ENCODE measurements at places on chromosomes 12 and 14.

- DNase-seq: no peak
Measured at GRCh38 chr14:76375484-76375883, 453 bp upstream of the ESRRB start.

DNA sequence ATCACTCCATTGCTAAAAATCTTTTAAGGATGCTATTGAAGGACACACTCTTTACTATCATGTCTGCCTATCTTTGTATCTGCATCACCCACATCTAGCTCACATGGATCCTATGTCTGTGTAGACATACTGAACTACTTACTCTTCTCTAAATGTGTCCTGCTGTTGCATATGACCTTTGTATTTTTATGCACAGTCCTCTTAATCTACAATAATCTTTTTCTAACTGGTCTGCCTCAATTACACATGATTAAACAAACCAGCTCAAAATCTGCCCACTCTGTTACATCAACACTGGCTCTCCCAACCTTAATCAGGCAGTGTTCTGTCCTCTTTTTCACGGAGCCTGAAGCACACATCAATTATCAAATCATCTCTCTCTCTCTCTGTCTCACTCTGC is 316.3 kb upstream of the MGAT4C start:
- DNase-seq: no peak

DNA sequence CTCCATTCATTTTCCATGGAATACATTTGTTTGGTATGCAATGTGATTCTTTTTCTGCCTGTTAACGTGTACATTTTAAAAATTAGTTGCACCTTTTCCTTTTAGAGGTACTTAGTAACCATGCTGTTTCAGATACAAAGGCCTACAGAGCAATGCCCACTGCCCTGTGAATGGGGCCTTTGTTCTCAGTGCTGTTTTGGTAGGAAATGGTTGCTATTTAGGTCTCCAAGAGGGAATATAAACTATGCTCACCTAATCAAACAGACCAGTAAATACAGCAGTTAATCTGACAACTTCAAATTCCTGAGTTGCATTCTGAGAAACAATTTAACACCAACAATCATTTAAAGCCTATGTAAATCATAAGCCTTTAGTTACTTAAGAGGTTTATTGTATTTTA is 188.7 kb downstream of the BCAT1 start:
- peak; percentile 73 for DNase-seq

DNA sequence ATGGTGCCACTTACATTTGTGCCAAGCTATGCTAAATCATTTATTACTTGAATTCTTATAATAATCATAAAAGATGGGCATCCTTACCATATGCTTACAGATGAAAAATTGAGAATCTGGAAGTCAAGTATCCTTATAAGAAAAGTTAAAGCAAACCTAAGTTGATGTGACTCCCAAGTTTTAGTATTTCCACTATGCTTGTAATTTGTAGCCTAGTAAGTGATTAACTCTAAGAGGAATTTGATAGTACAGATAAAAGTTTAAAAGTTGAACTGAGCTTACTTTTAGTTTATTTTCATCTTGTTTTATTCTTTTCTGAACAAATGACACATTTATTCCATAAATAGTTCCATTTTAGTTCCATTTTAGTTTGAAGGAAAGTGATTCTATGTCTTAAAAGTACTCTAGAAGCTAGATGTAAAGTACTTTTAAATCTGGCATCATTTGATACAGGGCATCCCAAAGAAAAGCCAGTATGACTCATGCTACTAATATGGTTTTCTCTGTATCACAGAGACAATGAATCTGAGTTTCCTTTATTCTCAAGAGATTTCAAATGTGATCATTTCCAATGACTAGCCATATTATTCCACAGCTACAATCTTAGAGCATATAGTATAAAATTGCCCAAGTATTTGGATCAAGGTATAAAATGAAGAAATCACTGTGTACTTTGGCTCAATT is 596.0 kb downstream of the SLC16A7 start:
- peak; percentile 9 for DNase-seq

DNA sequence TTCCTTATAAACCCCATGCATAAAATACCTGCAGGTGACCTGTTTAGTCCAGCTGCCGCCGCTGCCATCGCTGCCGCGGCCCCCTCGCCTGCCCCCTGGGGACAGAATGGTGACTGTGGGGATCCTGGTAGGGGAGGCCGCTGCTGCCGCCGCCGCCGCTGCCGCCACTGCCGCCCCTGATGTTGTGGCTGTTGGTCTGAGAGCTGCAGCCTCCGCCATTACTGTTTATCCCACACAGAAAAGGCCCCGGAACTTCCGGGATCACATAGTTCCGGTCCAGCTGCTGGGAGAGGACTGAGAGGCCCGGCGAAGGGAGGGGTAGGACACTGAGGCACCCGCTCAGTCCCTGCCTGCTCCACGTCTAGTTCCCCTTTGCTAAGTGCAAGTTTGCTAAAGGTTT is 244.9 kb downstream of the C12orf50 start:
- DNase-seq: no peak

GRCh38 chr12:112875608-112876007 is 31.2 kb upstream of the OAS1 start:
- DNase-seq: no peak

DNA sequence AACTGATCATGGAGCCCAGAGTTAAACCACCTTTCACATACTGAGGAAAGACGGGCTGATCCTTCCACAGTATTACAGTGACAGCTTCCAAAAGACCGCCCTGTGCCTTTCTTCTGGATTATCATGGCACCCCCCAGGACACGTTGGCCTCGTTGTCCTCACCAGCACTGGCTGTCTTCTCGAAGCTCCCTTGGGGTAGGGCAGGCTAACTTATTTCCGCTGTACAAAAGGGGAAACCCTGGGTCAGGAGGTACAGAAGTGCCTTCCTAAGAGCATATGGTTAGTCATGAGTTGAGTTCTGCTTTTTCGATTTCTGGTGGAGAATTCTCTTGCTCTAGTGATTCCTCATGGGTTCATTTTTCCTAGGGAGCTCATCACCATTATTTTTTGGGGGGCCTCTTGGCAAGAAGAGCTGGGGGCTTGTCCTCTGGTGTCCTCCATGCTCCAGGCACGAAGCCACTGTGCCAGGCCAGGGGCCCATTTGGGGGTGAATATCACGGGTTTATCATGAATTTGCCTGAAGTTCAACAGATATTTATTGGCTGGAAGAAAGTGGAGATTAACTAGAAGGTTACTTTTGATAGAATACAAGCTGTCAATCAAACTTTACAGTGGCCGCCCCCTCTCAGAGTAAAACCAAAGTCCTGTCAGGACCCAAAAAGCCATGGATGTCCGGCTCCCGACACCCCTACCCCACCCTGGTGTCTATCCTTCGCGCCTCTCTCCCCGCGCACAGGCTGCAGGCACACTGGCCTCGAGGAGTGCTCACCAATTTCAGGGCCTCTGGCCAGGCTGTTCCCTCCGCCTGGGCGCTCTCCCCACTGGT is 8.8 kb upstream of the TRAF3 start:
- no peak for DNase-seq

DNA sequence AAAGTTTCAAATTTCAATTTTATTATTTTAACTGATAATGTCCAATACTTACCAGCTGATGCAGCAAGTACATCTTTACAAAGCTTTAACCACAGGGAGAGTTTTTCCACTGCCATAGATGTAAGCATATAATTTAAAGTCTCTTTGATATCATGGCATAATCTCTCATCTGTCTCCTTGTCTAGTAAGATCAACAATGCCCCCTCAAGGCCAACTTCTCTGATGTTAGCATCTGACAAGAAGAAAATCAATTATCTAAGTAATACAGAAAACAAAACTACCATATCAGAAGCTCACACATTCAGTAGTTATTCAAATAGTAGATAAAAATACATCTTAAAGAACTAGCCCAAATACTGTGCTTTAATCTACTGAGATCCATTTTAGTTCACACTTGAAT is 94.2 kb downstream of the HEATR5A start:
- peak; percentile 60 for DNase-seq

GRCh38 chr14:61090432-61091216 is 109.6 kb downstream of the SLC38A6 start:
- DNase-seq: no peak

DNA sequence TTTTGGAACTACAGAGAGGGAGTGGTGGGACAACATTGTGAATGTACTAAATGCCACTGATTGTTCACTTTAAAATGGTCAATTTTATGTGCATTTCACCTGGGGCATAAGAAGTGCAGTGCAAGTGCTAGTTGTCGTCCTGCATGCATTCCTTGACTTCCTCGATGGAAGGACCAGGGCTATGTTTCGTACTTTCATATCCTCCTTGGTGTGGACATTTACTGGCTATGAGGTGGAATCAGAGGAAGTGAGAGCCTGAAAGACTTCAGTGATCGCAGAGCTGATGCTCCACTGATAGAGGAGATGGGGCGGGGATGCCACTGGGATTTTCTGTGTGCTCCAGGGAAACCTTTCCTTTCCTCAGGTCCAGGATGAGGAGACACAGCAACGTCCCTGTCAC is 54.1 kb upstream of the DDX11 start:
- no peak for DNase-seq

GRCh38 chr12:69102856-69103255 is 136.5 kb upstream of the CPSF6 start:
- DNase-seq: peak; percentile 52

DNA sequence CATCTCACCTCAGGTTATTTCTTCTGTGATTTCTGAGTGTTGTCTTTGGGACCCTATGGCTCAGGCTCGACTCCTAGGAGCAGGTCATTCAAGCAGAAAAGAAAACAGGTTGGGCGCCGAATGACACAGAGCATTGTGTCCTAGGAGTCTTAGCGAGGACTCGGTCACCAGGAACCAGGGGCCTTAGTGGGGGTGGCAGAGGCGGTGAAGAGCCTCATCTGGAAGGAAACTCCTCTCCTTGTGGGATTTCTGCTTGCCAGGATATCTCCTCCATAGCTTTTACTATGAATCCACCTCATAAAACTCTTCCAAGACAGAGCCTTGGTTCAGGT is 630 bp downstream of the PLEKHH1 start:
- peak; percentile 34 for DNase-seq

DNA sequence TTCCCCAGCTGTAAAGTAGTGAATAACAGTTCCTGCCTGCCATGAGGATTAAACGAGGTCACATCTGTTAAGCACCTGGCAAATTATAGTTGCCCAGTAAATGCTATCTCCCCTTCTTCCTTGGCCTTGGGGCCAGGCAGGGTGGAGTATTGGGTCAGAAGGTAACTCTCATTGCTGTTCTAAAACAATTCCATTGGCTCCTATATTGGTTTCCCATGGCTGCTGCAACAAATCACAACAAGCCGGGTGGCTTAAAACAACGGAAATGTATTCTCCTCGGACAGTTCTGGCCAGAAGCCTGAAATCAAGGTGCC is 31.9 kb downstream of the MMAB start:
- DNase-seq: no peak

- DNase-seq: no peak
Measured at GRCh38 chr12:21695986-21696385, 38.3 kb upstream of the LDHB start.

All from renal cortical epithelial cell (primary cell).